ENCODE measurements at places on chromosomes 4 and X.

GRCh38 chr4:188735082-188735481 is 595.8 kb downstream of the TRIML1 start:
- no peak for DNase-seq

GRCh38 chr4:168411318-168412150 is 68.8 kb downstream of the DDX60L start:
- no peak for DNase-seq

DNA sequence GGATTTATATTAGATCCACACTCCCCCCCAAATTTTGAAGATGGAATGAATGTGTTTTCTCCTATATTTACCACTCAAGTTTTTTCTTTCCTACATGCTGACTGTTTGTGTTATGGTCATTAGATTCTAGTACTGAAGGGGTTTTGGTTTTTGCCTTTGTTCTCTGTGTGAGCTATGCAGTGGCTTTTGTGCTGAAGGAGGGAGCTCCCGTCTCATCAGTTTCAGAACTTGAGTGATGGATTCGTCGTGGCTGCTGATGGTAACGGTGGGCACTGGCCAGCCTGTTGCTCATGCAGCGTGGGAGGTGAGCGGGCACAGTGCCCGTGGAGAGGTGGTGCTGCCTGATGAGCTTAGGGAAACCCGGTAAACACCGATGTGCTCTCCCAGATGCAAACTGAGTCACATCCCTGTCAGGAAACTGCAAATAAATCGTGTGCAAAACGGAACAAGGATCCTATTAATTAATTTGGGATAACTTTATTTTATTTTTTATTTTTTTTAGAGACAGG is 101.5 kb downstream of the SORBS2 start:
- no peak for DNase-seq

DNA sequence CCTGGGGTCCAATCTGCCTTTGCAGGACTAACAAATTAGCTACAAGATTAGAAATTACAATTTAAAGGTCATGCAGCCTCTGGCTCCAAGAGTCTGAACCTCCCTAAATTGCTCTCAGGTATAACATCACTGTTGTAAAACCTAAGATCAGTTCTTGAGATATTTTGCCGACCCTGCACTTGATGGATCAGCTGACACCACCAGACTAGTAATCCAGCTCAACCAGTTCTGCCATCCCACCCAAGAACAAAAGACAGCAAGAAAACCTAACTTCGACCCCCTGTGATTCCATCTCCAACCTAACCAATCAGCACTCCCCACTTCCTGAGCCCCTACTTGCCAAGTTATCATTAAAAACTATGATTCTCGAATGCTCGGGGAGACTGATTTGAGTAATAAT is 323.0 kb upstream of the BOD1L1 start:
- DNase-seq = no peak

GRCh38 chrX:17082831-17083230 is 136.4 kb downstream of the REPS2 start:
- no peak for DNase-seq

GRCh38 chr4:12889054-12889453 is 595.1 kb downstream of the RAB28 start:
- DNase-seq = no peak

DNA sequence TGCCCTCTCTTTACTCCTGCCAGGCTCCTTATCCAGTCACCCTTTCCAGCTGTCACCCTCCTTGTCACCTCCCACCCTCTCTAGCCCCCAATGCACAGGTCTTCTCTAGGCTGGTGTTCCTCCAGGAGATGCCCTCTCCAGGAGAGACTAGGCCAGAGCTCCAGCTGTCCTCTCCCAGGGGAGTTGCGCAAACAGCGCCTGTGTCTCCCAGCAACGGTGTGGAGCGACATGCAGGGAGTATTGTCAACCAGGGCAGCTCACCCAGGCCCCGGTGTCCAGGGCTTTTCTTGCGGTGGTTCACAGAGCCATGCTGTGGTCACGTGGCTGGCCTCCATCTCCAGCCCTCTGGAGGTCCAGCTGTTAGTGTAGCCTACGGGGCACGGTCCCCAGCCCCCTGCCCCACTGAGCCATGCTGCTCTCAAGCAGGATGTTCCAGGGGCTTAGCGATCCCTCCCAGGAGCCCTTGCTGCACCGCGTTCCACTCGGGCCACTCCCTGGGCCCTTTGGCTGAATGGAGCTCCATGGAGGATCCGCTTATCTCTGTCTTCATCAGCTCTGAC is 34.8 kb downstream of the CCNQ start:
- DNase-seq = no peak

- DNase-seq = no peak
Observed at GRCh38 chr4:108328383-108328732, 159.6 kb upstream of the LEF1 start.

DNA sequence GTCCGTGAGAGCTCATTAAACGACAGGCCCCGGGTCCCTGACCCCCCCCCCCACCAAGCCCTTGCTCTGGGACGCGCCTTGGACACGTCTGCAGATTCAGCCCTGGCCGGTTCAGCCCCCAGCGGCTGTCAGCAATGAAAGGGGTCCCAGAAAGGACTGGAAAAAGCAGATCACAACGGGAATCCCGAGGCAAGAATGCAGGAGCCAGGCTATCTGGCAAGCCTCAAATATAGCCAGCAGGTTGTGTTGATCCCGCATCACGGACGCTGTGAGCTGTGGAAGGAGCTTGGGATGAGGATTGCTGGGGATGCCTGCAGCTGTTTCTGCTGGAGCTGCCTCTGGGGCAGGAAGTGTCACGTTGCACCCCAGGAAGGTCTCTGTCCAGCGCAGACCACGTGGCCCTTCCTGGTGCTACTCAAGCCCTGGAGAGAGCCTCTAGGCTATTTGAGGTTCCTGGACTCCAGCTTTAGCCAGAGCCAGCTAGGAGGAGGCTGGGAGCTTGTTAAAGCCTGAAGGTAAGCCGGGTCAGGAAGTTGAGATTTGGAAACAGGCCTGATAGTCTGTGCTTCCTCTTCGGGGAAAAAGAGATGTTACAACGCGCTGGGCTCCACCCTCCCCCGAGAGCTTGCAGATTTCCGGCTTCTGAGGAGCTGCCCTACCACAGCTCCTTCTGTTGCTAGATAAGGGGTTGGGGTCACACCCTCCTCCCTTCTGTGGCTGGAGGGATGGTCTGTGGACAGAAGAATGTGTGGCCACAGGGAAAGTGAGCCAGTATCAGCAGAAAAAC is 19.3 kb upstream of the CSF2RA start:
- peak; percentile 8 for DNase-seq
